Tibial nerve (tissue), 4 donors: ENCODE measurements at places on chromosomes 12 and 14.

DNA sequence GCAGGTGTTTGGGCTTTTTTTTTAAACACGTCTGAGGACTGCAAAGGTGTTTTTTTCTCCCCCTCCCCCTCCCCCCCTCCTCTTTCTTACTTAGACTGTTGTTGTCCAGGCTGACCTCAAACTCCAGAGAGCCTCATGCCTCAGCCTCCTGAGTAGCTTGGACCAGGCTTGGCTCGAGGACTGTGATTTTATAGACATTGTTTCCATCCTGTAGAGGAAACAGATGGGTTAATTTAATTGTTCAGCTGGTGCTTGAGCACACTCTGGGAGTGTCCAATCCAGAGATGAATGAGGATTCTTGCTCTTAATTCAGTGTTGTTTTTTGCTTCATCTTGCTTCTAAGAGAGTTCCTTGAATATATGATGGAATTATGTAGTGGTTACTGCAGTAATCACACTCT is 42.1 kb downstream of the RASSF3 start:
- no peaks in the 10 kb centered on the region for H3K27me3 ChIP-seq
- no peak overlapping the region for H3K27ac ChIP-seq
- H3K4me3 ChIP-seq: no peak overlapping the region
- DNase-seq: no peak

- H3K36me3 ChIP-seq: no peaks in the 10 kb centered on the region
- no peak overlapping the region for H3K4me3 ChIP-seq
- H3K27ac ChIP-seq: peak overlapping the region; percentile 13
- DNase-seq: no peak
- H3K4me1 ChIP-seq: peaks cover 46% of the 10 kb centered on the region
Observed at GRCh38 chr12:64675795-64676194, 65.5 kb downstream of the RASSF3 start.

GRCh38 chr14:64731141-64731581 is 26.9 kb downstream of the PLEKHG3 start:
- no peaks in the 10 kb centered on the region for H3K27me3 ChIP-seq
- peaks cover 64% of the 10 kb centered on the region for H3K36me3 ChIP-seq
- H3K4me1 ChIP-seq: peaks cover 37% of the 10 kb centered on the region

DNA sequence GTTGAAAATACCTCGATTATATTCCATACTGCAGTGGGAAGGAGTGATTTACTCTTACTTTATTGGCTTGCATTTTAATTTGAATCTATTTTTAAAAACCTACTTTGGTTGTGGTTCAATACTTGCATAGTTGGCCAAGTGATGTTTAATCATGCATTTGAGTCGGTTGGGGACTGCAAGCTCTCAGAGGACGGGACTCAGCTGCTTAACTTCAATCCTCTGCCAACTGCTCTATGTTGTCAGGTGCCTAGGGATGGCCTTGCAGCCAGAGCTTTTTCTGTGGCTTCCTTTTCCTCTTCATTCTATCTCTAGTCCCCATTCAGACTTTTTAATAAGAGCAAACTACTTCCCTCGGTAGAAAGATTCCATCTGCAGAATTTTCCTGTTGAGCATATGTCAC is 53.4 kb upstream of the KRR1 start:
- H3K4me3 ChIP-seq: no peak overlapping the region
- no peaks in the 10 kb centered on the region for H3K27me3 ChIP-seq
- DNase-seq: no peak
- no peaks in the 10 kb centered on the region for H3K4me1 ChIP-seq
- no peak overlapping the region for H3K27ac ChIP-seq

- DNase-seq: peak; percentile 73
- H3K4me1 ChIP-seq: no peaks in the 10 kb centered on the region
- H3K27me3 ChIP-seq: no peaks in the 10 kb centered on the region
- peak overlapping the region; percentile 76 for H3K4me3 ChIP-seq
- H3K36me3 ChIP-seq: no peaks in the 10 kb centered on the region
Observed at GRCh38 chr12:24561882-24562770, 386.8 kb downstream of the BCAT1 start.

DNA sequence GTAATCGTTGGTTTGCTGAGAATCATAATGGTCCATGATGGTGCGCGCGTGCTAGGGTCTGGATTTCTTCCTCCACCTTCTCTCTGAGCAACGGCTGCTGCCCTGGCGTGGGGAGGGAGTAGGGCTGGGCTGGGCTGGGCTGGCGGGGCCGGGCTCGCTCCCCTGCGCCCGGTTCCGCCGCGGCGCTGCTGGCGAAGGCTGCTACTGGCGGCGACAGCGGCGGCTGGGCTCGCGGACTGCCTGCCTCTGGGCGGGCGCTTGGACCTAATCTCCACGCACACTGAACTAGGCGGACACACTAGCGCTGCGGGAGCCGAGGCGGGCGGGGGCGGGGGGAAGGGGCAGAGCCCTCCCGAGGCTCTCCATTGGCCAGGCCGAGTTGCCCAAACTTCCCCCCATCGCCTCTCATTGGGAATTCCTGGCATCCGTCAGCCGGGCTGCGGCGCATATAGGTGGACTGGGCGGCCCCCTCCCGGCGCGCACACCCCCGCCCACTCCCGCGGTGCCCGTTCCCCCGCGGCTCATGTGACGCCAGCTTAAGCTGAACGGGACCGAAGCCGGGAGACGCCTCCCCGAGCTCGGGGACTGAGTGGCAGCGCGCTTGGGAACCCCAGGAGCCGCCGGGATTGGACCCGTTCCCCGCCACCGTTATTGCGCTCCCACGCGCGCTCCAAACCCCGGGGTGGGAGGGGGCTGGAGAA is at the start of gene ACTN1:
Gene ACTN1, minus strand, starts transcription at position 282 of the 701 bp plus-strand sequence. Its CDS starts 246 bp downstream, at position 36.
- peak within 1 kb of the TSS; percentile 79 for H3K4me3 ChIP-seq
- peak; percentile 82 for DNase-seq
- H3K27ac ChIP-seq: peak within 1 kb of the TSS; percentile 78
- H3K27me3 ChIP-seq: no peaks in the 10 kb centered on the region

GRCh38 chr12:125134576-125134975 is 69.3 kb downstream of the AACS start:
- H3K36me3 ChIP-seq: peaks cover 95% of the 10 kb centered on the region
- no peaks in the 10 kb centered on the region for H3K4me1 ChIP-seq
- H3K27ac ChIP-seq: no peak overlapping the region
- no peaks in the 10 kb centered on the region for H3K27me3 ChIP-seq
- no peak for DNase-seq

DNA sequence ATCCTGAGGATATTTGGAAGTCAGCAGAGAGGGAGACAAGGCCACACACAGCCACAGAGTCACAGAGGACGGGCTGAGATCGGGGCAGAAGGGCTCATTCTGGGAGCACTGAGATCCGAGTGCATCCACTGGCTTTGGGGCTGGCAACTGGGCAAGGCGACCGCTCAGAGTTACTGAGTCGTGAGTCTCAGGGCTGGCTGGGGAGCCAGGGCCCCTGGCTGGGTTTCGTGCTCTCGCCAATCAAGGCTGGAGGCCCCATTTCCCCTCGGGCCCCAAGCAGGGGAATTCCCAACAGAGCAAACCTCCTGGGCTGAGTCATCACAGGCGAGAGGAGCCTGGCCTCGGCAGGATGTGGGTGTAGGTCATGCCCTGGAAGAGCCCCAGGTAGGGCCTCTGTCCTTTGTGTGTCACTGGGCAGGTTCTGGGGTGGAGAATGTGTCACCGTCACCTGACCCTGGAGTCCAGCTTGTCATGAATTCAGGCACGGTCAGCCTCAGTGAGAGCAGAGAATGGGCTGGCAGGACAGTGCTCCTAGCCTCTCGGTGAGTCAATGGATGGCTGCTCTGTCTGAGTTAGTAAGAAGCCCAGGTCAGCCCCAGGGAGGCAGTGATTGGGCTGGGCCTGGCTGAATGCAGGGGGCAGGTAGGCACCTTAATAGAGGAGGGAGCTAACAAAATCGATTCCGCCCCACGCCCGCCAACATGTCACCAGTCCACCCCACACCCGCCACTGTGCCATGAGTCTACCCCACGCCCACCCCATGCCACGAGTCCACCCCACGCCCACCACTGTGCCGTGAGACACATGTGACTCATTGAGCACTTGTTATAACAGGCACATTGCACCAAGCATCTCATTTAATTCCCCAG is 16.9 kb downstream of the ASB2 start:
- H3K27ac ChIP-seq: no peak overlapping the region
- H3K4me1 ChIP-seq: peaks cover 6% of the 10 kb centered on the region
- H3K27me3 ChIP-seq: no peaks in the 10 kb centered on the region
- H3K4me3 ChIP-seq: no peak overlapping the region
- no peak for DNase-seq

- DNase-seq: no peak
- no peak overlapping the region for H3K4me3 ChIP-seq
- H3K4me1 ChIP-seq: no peaks in the 10 kb centered on the region
- H3K36me3 ChIP-seq: no peaks in the 10 kb centered on the region
- no peak overlapping the region for H3K27ac ChIP-seq
Observed at GRCh38 chr12:5034603-5035002, 9.1 kb upstream of the KCNA5 start.

GRCh38 chr12:62196146-62196545 is 64.1 kb upstream of the USP15 start:
- no peaks in the 10 kb centered on the region for H3K36me3 ChIP-seq
- H3K4me1 ChIP-seq: peaks cover 14% of the 10 kb centered on the region
- no peak for DNase-seq
- H3K27ac ChIP-seq: no peak overlapping the region

DNA sequence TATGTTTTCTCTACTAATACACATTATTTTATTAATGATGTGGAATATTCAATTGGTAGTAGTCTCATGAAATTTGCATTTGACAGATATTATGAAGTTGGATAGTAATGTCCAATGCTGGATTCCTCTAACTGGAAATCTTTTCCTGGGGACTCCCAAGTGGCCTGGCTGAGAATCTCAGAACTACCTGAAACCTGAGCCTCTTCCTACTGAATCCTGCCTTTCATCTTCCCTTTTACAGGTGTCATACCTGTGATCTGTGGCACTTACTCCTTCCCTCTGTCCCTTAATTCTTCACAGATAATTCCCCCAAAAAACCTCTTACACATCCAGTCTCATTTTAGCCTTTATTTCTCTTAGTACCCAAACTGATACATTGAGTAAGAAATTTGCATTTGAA is 89.7 kb upstream of the MYF6 start:
- no peaks in the 10 kb centered on the region for H3K27me3 ChIP-seq
- H3K4me3 ChIP-seq: no peak overlapping the region
- no peak overlapping the region for H3K27ac ChIP-seq
- no peak for DNase-seq

DNA sequence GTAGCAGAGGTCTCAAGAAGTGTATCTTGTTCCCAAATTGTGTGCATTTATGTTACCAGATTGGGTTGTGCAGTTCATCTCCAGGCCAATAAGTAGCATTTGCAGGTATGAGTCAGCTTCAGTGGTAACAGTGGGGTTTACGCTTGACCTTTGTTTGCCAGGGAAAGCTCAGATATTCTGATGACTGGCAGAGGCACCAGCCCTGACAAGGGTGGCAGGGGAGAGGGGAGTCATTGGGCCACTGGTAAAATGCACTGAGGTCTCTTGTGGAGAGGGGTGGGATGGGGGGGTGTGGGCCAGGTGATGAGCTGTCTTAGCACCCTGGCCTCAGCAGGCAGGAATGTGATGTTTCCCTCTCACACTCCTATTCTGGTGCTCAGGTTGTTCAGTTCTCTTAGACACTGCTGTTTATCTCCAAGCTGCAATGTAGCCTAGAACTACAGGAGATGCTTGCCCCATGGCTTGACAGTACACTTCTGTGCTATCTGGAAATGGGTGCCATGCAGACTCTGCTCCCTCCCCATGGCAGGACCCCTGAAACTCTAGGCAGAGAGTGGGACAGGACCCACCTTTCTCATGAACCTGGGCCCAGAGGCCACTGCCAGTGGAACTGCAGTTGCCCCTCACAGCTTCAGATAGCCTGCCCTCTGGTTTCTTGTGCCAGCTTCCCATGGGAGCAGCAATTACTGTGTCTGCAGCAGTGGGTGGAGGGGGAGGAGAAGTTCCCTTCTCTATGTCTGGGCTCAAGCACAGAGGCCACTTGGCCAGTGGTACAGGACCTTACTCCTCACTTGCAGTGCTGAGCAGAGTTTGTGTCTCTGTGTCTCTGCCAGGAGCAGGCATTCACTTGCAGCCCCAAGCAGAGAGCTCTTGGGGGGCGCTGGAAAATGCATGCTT is 31.9 kb downstream of the USP15 start:
- no peaks in the 10 kb centered on the region for H3K4me1 ChIP-seq
- no peak overlapping the region for H3K4me3 ChIP-seq
- no peak overlapping the region for H3K27ac ChIP-seq
- DNase-seq: no peak

- no peak overlapping the region for H3K27ac ChIP-seq
- no peak for DNase-seq
- H3K4me3 ChIP-seq: peak overlapping the region; percentile 38
- peaks cover 44% of the 10 kb centered on the region for H3K27me3 ChIP-seq
- H3K36me3 ChIP-seq: no peaks in the 10 kb centered on the region
Observed at GRCh38 chr12:72272731-72273498, 745 bp downstream of the TRHDE start.

- H3K27me3 ChIP-seq: no peaks in the 10 kb centered on the region
- H3K4me3 ChIP-seq: no peak overlapping the region
- H3K4me1 ChIP-seq: peaks cover 3% of the 10 kb centered on the region
- no peak overlapping the region for H3K27ac ChIP-seq
Observed at GRCh38 chr12:75844049-75844770, 187.4 kb downstream of the PHLDA1 start.

GRCh38 chr12:67039995-67040860 is 228.9 kb upstream of the CAND1 start:
- no peak overlapping the region for H3K4me3 ChIP-seq
- H3K27ac ChIP-seq: no peak overlapping the region
- no peaks in the 10 kb centered on the region for H3K27me3 ChIP-seq
- H3K36me3 ChIP-seq: no peaks in the 10 kb centered on the region

DNA sequence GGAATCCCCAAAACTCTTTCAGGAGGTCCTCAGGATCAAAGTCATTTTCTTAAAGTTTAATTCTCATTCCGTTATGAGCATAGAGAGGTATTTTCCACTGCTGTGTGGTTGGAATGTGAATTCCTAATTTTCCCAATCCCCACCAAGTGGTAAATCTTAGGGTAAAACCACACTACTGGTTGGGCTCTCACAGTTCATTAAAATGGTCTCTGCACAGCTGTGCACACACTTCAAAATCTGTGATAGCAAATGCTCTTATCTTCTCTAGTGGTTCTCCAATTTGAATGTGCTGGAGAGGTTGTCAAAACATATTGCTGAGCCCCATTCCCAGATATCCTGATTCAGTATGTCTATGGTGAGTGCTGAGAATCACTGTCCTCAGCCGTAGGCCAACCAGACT is 189.1 kb downstream of the BMP4 start:
- H3K27ac ChIP-seq: no peak overlapping the region
- no peak overlapping the region for H3K4me3 ChIP-seq
- DNase-seq: no peak
- H3K4me1 ChIP-seq: no peaks in the 10 kb centered on the region
- no peaks in the 10 kb centered on the region for H3K27me3 ChIP-seq

DNA sequence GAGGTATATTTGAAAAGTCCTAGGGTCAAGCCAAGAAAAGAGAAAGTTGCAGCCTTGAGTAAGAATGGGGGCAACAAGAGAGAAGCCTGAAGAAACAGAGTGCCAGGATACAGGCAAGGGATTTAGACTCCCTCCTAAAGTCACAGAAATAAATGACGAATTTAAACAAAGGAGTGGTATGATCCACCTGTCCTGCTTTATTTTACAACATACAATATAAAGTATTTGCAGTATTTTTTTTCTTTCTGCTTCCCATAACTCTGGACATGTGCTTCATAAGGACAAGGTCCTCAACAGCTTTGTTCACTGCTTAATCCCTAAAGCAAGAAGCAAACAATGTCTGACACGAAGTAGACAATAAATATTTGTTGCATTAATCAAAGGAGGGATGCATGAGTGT is 57.4 kb downstream of the IFNG start:
- DNase-seq: no peak
- no peak overlapping the region for H3K27ac ChIP-seq
- no peaks in the 10 kb centered on the region for H3K36me3 ChIP-seq
- no peaks in the 10 kb centered on the region for H3K27me3 ChIP-seq

- peak overlapping the region; percentile 76 for H3K27ac ChIP-seq
- no peaks in the 10 kb centered on the region for H3K36me3 ChIP-seq
- H3K27me3 ChIP-seq: no peaks in the 10 kb centered on the region
Observed at GRCh38 chr14:61342486-61342885, 21.1 kb downstream of the PRKCH start.
